EH (cell line): ENCODE measurements at places on chromosomes 16 and 17.
A peak's percentile ranks its signal among the peaks of the same experiment; 100 is the strongest.

DNA sequence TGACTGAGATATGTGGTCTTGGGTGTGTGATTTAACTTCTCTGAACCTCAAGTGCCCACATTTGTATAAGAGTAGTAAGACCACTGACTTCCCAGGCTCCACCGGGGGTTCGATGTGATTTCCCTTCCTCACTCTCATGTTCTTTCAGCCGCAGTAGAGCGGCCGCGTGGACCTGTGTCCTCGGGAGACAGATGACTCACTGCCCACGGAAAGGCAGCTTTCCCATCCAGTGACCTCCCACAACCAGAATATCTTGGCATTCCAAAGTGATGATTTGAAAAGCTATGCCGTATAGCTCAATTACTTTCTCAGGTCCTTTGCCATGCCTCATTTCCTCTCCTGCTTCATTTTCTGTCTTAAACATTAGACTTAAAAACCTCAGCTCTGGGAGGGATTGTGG, 73.6 kb downstream of the IL21R start:
- DNase-seq = peak; percentile 96

DNA sequence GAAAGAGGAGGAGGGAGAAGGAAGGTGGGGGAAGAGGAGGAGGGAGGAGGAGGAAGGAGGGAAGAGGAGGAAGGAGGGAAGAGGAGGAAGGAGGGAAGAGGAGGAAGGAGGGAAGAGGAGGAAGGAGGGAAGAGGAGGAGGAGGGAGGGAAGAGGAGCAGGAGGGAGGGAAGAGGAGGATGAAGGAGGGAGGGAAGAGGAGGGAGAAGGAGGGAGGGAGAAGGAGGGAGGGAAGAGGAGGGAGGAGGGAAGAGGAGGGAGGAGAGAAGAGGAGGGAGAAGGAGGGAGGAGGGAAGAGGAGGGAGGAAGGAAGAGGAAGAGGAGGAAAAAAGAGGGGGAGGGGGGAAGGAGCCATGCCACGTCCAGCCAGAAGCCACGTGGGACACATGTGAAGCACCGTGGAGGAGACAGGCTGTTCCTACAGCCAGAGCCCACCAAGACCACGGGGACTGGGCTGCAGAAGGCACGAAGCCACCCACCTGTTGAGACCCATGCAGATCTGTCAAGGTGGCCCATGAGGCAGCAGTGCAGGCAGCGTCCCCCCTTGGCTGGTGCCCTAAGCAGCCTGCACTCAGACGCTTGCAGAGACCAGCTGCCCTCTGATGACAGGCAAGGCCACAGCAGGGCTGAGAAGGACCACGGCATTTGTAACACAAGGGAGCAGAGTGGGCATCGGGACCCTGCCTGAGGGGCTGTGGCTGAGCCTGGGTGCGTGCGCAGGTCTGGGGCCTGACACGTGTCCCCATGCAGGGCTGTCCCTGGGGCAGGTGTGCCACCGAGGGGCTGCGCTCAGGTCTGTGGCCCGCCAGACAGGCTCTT, 10.3 kb downstream of the NDUFAF8 start:
- DNase-seq = peak; percentile 21

- no peak for DNase-seq
Observed at GRCh38 chr17:58242171-58242784, 3.9 kb downstream of the LPO start.

DNA sequence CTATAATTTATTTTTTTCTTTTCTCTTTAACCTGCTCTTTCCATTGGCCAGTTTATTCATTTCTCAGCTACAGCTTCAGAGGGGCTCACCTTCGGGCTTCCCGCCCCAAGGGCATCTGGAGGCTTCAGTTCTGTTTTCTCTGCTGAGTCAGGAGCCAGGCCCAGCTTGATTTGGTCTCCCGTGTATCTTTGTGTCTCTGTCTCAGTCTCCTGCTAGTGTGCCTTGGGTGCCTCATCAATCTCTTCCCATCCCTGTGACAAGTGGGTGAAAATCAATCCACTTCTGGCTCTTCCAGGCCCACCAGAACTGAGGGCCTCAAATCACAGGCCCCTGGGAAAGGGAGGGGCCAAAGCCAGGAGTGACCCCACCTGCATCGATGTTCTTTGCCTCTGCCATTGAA, 72.1 kb downstream of the CCDC182 start:
- no peak for DNase-seq

DNA sequence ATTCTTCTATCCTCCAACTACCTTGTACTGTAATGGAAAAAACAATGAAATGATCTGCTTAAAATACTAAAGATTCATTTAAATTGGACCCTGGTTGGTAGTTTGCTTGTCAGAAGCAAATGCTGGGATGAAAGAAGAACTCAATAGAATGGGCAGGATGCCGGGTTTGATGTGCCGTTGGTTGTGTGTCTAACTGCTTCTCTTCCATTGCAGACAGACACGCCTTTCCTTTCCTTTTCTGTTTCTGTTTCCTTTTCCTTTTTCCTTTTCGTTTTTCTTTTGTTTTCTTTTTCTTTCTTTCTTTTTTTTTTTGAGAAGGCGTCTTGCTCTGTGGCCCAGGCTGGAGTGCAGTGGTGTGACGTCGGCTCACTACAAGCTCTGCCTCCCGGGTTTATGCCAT, 64.6 kb downstream of the PLCG2 start:
- no peak for DNase-seq

GRCh38 chr17:35879773-35880654, at the start of gene CCL5:
Gene CCL5, minus strand, starts transcription at chr17:35880360.
- no peak for DNase-seq

- DNase-seq = no peak
Observed at GRCh38 chr17:35797370-35797769, 1.9 kb upstream of the MMP28 start.

GRCh38 chr17:55546481-55546880, 35.2 kb upstream of the SMIM36 start:
- DNase-seq = no peak

DNA sequence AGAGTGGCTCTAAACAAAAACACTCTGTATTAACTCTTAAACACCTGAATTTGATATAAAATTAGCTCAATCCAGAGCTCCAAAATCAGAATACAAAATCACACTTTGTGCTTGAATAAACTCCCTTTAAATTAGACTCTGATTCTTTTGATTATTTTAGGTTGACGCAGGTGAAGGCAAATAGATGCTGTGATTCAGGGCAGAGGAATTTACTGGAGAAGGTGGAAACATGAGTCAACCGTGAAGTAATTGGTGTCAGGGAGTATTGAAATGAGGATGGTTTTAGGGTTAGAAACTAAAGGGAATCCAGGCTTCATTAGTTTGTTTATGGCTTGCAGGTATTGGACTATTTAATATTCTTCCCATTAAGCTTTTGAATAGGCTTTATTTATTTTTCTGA, 37.1 kb upstream of the TEKT1 start:
- DNase-seq = no peak

- DNase-seq = no peak
Observed at GRCh38 chr16:84109598-84110335, 7.0 kb downstream of the MBTPS1 start.

GRCh38 chr17:58420827-58421226, 3.5 kb upstream of the RNF43 start:
- DNase-seq = no peak

DNA sequence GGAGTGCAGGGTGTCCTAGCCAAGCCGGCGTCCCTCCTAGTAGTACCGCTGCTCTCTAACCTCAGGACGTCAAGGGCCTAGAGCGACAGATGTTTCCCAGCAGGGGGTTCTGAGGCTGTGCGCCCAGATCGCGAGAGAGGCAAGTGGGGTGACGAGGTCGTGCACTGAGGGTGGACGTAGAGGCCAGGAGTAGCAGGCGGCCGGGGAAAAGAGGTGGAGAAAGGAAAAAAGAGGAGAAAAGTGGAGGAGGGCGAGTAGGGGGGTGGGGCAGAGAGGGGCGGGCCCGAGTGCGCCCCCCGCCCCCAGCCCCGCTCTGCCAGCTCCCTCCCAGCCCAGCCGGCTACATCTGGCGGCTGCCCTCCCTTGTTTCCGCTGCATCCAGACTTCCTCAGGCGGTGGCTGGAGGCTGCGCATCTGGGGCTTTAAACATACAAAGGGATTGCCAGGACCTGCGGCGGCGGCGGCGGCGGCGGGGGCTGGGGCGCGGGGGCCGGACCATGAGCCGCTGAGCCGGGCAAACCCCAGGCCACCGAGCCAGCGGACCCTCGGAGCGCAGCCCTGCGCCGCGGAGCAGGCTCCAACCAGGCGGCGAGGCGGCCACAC, at the start of gene MMP2:
Gene MMP2 (plus strand): TSS at position 372 of the 603 bp plus-strand sequence. CDS start 282 bp downstream, outside the sequence.
- peak; percentile 75 for DNase-seq

- DNase-seq = no peak
Observed at GRCh38 chr17:30082773-30083172, 33.8 kb upstream of the NSRP1 start.
